Mesenchymal stem cell (in vitro differentiated cells and primary cell): ENCODE measurements at places on chromosomes 11 and 22.
A peak's percentile ranks its signal among the peaks of the same experiment; 100 is the strongest.

DNA sequence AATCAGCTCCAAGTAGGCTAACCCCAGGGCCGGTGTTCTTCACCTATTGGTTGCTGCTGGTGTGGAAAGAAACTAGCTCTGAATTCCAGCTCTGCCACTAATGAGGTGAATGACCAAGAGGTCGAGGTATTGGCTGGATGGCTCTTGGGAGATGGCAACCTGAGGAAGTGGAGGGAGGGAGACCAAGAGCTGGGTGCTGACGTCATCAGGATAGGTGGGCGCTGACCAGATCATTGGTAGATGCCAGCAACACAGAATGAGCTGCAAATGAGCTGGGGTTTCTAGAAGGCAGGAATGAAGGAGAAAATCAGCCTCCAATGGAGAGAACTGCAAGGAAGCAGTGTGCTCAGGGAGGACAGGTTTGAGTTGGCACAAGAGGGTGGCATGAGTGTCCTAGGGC, 14.7 kb upstream of the CSF2RB start:
- no peak for DNase-seq

GRCh38 chr11:61007383-61007955, 36.0 kb downstream of the CD6 start:
- DNase-seq, result no peak

GRCh38 chr11:123239191-123240150, 44.4 kb upstream of the CLMP start:
- DNase-seq, result no peak

- no peak for DNase-seq
These were observed 27.6 kb downstream of the ALKBH3 start for GRCh38 chr11:43908191-43908590.

DNA sequence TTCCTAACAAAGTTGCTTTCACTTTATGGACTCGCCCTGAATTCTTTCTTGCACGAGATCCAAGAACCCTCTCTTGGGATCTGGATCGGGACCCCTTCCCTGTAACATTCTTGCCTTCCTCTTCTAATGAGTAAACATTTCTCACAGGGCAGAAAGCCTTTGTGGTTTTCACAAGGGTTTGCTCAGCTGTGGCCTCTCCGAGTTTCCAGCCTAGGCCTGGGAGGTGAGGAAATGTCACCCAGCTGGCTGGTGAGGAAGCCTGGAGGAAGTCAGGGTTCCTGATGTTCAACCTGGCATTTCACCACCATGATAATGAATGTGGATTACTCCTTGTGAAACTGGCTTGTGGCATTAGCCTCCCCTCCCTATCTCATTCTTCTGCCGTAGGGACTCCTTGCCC, 224.9 kb downstream of the DSCAML1 start:
- DNase-seq, result no peak

DNA sequence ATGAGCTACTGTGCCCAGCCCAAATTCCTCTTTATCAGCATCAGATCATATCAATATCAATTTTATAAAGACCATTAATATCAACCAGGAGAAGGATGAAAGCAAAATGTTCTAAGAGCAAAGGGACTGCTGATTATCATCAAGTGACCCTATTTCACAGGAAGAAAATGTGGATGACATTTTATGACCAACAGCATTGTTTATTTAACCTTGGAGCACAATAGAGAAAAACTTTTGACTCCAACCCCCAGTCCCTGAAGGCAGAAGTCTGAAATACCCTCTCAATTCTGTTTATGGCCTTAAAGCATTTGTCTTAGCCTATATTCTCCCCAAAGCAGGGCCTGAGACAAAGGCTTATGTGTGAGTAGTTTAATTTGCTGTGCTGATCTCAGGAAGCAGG, 11.3 kb upstream of the ALG8 start:
- no peak for DNase-seq

DNA sequence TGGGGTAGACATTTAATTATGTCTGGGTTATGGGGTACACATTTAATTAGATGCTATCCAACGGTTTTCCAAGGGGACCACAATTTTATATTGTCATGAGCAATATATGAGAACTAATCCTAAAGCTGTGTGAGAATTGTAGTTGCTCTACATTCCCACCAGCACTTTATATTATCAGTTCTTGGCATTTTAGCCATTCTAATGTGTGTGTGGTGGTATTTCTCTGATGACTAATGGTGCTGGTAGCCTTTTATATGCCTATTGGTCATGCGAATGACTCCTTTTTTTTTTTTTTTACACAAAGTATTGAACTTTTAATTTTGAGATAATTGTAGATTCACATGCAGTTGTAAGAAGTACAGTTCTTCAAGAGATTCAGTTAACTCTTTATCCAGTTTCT, 26.2 kb downstream of the TMEM135 start:
- DNase-seq, result peak; percentile 16

GRCh38 chr22:32823024-32823730, 21.7 kb downstream of the TIMP3 start:
- DNase-seq, result peak; percentile 56

GRCh38 chr11:28961726-28962125, 853.5 kb downstream of the METTL15 start:
- no peak for DNase-seq

GRCh38 chr22:20386336-20386735, 7.6 kb upstream of the ZNF74 start:
- no peak for DNase-seq

GRCh38 chr11:67118181-67118766, 789 bp upstream of the KDM2A start:
- DNase-seq, result no peak

GRCh38 chr11:80970037-80970436, 1529.2 kb upstream of the TENM4 start:
- DNase-seq, result peak; percentile 36

- no peak for DNase-seq
These were observed 51.7 kb downstream of the TECTA start for GRCh38 chr11:121152764-121153163.

DNA sequence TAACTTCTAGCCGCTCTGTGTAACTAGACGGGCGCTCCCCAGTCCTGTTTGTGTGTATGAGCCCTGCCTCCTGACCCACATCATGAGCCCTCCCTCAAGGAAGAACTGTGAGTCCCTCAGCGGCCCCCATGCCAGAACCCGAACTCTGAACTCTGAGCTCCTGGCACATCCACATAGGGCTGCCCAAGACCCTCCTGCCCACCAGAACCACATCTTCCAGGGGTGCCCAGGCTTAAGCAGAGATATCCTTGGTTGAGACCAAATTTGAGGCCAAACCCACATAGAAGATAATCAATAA, 3.0 kb downstream of the TRIM29 start:
- DNase-seq, result no peak

GRCh38 chr11:83292709-83293456, 6.7 kb upstream of the CCDC90B start:
- peak; percentile 74 for DNase-seq
